ENCODE measurements at places on chromosomes 3 and 15.

GRCh38 chr15:64912379-64913325 is 950 bp downstream of the ANKDD1A start:
- DNase-seq = no peak

GRCh38 chr3:151439652-151440125 is 21.2 kb downstream of the IGSF10 start:
- peak; percentile 6 for DNase-seq

DNA sequence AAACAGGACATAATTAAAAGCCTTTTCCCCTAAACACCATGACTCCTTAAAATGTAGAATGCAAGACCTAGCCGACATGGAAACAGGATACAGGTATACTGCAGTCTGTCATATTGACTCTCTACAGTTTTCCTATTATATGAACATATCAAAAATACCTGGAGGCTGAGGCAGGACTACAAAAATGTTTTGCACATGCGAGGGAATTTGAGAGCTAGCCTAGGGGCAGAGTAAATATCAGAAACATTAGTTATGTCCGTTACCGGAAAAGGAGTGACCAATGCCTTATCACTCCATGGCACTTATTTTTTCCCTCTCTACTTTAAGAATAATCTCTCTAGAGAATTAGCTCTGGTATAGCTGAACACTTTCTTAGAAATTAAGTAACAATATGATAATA is 732.3 kb downstream of the TUSC7 start:
- no peak for DNase-seq

DNA sequence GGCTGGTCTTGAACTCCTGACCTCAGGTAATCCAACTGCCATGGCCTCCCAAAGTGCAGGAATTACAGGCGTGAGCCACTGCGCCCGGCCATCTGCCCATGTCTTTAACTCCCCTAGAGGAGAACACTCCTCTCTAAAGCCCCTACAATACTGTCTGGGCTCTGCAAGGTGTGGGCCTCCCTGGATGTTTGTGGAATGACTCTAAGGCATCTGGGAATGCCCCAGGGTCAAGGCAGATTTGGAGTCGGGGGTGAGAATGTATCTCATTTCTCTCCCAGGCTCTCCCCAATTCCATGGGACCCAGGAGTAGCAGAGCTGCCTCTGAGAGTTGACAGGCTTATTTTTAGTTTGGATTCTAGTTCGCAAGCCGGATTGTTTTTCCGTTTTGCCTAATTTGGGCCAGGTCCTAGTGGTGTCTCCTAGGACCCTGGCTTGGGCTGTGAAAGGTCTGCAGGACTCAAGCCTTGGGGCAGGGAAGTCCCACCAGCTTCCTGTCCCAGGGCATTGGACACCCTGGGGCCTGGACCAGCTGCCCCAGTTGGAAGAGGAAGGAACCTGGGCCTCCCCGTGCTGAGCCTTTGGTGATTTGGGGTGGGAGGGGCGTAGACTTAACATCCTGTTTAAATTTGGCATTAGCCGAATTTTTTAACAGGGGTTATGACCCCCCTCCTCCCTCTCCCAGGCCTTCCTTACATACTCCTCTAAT is 53.5 kb downstream of the MAGEF1 start:
- no peak for DNase-seq

GRCh38 chr3:189834462-189834861 is 203.3 kb downstream of the TP63 start:
- DNase-seq = no peak

GRCh38 chr3:139319428-139320402 is 24.1 kb upstream of the MRPS22 start:
- no peak for DNase-seq

DNA sequence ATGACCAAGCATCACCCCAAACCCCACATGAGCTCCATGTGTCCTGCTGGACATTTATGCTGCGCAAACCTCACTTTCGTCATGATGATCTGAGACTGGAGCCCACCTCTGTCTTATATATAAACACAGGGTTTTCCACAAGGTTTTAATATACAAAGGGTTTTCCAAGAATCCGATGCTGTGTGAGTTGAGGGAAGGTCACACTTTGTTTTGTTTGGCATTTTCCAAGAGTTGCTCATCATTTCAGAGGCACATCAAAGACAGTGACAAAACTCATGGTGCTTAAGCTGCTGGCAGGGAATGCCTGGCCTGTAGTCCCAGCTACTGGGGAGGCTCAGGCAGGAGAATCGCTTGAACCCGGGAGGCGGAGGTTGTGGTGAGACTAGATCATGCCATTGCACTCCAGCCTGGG is 20.0 kb downstream of the EFCC1 start:
- no peak for DNase-seq

GRCh38 chr15:71761649-71762048 is 48.7 kb upstream of the NR2E3 start:
- DNase-seq = no peak

DNA sequence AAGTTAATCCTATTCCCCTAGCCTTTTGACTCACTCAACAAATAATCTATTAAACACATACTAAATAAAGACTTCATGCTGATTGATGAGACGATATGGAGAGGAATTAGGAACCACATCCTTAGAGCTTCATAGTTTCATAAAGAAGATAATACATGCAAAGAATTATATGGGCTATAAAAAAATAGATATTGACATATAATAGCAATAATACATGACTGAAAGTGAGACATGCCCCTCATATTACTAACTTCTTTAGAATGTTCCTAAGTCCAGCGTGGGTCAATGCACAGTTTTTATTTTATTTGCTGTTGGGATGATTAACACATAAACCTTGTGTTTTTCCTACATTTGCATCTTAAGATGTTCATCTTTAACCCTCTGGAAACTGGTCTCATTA is 32.2 kb downstream of the SUCNR1 start:
- DNase-seq = no peak

DNA sequence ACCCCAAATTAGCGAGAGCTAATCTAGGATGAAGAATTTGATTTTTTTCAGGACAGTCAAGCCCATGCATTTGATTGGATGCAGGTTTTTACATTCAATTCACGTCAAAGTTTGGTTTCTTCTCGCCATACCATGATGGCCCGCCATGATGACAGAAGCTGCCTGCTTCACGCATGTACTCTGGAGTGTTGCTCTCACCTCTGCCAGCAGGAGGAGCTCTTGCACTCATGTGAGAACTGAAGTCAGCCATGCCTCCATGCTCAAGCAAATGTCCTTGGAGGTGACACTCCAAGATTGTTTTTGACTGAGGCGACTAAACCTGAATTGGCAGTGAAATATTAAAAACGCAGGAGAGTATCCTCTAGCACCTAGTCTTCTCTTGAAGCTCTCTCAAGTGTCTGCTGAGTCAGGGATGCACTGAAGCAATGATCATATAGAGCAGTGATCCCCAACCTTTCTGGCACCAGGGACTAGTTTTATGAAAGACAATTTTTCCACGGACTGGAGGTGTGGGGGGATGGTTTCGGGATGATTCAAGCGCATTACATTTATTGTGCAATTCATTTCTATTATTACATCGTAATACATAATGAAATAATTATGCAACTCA is 120.9 kb downstream of the SAMMSON start:
- DNase-seq = peak; percentile 29

DNA sequence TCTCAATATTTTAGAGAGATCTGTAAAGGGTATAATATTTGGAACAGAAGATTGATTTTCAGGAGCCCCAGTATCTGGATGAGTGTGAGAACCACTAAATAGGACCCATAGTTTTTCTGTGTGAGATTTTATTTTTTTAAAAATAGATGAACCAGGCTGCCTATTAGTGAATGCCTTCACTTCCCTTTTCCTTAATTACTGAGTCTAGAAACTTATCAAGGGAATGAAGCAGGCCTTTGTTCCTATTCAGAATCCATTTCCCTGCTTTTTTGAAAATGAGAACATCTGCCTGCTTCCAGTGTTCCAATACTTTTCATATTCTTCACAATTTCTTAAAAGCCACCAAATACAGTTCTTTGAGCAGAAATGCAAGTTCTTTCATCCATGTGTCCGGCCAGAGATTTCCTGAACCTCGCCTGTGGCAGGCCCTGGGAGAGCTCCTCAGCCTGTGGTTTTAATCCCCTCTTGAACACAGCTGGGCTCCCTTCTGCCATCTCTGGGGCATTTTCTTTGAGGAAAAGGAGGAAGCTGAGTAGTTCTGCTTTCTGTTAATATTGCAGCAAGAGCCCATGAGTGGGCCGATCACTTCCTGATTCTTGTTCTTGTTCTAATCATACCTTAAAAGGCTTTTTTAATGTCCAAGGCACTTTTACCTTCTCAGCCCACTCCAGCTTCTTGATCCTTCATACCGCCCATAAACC is 4.7 kb downstream of the EHD4 start:
- DNase-seq = no peak

DNA sequence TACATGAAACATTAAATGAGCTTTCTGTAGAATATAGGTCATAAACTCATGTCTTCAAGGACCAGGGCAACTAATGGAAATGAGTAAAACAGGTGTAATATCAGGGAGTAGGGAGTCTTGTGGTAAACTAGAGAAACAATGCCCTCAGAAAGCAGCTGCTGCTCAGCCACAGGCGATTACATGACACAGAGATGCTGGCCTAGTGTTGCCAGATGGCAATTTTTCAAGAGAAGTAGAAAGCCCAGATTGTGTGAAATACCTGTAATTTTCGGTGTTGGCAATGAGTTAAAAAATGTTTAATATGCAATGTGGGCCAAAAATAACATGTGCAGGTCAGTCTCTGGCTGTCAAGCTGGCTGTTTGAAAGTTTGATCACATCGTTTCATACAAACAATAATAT is 23.4 kb downstream of the NCEH1 start:
- no peak for DNase-seq

GRCh38 chr3:63386568-63386967 is 108.5 kb downstream of the SYNPR start:
- no peak for DNase-seq

- DNase-seq = no peak
Observed at GRCh38 chr15:52787123-52787503, 3.0 kb downstream of the ONECUT1 start.

GRCh38 chr15:64216730-64217428 is 54.1 kb upstream of the PPIB start:
- DNase-seq = no peak

DNA sequence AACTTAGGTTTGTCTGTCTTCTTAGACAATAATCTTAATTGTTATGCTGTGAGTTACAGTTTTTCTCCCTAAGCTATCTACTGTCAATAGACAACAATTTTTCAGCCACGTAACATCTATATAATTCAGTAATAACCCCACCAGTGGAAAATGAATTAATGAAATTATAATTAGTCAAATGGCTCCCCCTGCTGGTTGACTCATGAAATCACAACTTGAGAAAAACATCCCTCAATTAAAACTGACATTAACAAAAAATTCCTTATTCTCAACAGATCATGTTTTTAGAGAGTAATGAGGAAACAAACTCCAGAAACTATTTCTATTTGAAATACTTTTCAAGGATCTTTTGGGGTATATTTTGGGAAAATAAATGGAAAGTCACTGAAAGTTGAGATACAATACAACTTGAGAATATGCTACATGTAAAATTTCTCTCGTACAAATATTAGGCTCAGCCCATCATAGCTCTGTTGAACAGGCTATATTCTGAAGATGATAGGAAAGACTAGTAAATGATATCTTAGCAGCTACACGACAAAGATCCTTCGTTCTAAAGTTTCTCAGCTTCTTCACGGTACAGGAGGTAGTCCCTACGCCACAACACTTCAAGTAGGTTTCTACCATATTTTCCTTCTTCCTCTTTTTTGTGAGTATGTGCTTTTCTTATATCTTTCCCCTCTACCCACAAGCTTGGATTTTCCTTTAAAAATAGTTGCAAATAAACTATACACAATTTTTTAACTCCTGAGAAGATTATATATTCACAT is 20.7 kb downstream of the PPP1R2 start:
- peak; percentile 59 for DNase-seq

DNA sequence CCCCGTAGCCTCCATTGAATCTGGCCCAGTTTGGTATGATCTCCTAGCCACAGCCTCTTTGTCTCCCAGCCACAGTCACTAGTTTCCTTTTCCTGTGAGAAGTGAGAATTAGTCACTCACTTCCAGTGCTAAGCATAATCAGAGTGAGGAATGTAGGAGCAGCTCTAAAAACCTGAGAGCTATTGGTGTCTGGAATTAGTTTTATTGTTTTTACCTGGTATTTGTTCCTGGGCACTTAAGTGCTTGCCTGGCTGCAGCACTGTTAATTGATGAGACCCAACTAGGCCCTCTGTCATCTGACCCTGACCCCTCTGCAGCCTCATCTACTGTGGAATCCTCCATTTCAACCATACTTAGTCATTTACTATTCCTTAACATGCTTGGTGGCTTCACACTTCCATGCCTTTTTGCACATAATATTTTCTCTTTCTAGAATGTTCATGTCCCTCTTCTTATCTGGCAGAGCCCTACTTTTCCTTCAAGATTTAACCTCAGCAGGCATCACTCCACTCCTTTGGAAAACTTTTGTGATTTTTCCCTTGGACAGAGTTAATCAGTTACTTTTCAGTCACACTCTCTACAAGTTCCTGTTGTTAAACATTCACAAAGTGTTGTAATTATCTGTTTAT is 48.8 kb downstream of the PDE8A start:
- no peak for DNase-seq

DNA sequence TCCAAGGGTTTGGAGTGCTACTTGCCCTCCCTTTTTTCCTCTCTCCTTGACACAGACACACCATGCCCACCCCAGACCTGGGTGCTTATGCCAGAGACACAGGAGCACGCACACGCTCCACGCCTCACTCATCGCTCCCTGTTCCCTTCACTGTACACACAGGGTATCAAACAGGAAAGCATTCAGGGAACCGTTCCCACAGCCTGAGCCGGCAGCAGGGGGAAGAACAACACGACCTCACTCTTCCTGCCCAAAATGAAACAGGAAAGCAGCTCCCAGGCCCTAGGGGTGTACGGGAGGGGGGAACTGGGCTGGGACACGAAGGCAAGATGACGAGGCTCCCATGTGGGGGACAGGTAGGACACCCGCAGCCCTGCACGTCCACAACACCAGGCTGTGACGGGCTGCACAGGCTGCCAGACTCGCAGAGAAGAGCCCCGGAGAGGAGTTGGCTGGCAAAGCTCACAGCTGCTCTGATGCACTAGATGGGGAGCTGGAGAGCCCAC is 11.2 kb downstream of the DLL4 start:
- peak; percentile 29 for DNase-seq

GRCh38 chr3:195154793-195155535 is 116.0 kb downstream of the XXYLT1 start:
- no peak for DNase-seq

- DNase-seq = no peak
Observed at GRCh38 chr15:91538782-91539181, 314.7 kb upstream of the SLCO3A1 start.

- no peak for DNase-seq
Observed at GRCh38 chr3:140497331-140497730, 180.5 kb upstream of the TRIM42 start.

DNA sequence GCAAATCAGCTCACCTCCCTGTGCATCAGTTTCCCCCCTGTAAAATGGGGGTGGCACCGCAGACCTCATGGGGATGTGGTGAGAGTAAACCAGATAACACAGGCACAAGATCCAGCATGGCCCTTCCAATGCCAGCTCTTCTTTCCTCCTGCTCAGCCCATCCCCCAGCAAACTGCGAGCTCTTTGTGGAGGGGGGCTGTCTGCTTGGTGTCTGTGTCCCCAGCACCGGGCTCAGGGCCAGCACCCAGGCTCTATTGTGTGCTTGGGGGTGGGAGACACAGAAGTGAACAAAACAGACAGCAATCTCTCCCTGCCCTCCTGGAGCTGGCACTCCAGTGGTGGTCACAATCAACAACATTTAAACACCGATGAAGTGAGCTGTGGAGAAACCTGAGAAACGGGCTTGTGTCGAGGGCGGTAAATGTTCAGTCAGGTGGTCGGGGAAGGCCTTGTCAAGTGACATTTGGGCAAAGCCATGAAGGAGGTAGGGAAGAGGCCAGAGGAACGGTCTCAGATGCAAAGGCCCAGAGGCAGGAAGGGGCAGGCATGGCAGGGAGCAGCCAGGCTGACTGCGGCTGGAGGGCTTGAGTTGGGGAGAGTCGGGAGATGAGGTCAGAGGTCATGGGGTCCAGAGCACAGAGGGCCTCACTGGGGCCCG is 28.4 kb downstream of the GRIP2 start:
- no peak for DNase-seq
